Breast epithelium (tissue), 4 donors: ENCODE measurements at places on chromosomes 2 and 18. TPM values are rescaled to one million over a fixed set of nuclear protein-coding genes. Genes with fewer than 3 reads are reported as not detected.

Gene PTRHD1
- total RNA-seq = 19.3 TPM

Gene MDH1B
- 2.0 TPM for total RNA-seq

Gene VSNL1
- 0.80 TPM for total RNA-seq

Gene TUBA3E
- not detected for total RNA-seq

Gene DTNA
- total RNA-seq = 14.4 TPM

Gene SNRNP200
- 111 TPM for total RNA-seq

DNA sequence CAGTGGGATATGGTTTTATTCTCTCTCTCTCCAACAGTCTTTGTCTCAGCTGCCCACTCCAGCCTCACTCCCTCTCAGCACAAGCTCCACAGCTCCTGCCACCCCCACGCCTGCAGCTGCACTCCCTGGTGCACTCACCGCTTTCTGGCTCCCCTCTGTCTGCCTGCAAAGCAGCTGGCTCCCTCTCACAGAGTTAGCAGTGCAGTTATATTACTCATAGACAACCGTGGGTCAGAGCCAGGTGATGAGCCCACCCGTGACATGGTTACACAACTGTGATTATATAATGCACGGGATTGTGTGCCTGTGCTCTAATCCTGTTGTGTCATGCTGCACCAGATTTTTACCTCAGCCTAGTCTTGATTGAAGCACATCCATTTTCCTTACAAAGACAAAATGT is 276.9 kb upstream of the CHAC2 start:
- no peak for DNase-seq
- no peaks in the 10 kb centered on the region for H3K36me3 ChIP-seq
- H3K27me3 ChIP-seq = no peaks in the 10 kb centered on the region
- no peaks in the 10 kb centered on the region for H3K4me1 ChIP-seq
- no peak overlapping the region for H3K27ac ChIP-seq

DNA sequence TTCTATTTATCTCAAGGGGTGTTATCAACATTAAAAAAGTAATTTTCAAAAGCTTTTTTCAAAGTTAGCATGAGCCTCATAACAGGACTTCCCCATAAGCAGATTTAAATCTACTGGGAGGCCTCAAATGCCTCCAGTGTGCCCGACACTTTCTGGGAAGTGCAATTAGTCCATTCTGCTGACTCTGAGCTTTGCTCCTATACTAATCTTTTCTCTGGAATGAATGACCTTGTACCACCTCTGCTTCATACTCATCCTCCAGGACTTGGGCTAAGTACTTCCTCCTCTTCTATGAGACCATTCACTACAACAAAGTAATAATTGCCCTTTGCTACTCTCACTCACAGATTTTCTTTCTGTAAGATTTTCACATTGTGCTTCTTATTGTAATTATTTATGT is 111.1 kb downstream of the RIT2 start:
- no peaks in the 10 kb centered on the region for H3K27me3 ChIP-seq
- no peak for DNase-seq
- H3K4me3 ChIP-seq = no peak overlapping the region
- no peaks in the 10 kb centered on the region for H3K4me1 ChIP-seq
- H3K27ac ChIP-seq = no peak overlapping the region

GRCh38 chr2:126655500-126656430 is at the start of gene GYPC:
Gene GYPC (plus strand): TSS chr2:126656158. CDS start chr2:126656264, 106 bp downstream.
- peak within 1 kb of the TSS; percentile 74 for H3K4me3 ChIP-seq
- peak; percentile 78 for DNase-seq
- no peaks in the 10 kb centered on the region for H3K4me1 ChIP-seq
- H3K27me3 ChIP-seq = no peaks in the 10 kb centered on the region
- peak within 1 kb of the TSS; percentile 97 for H3K27ac ChIP-seq

GRCh38 chr18:577643-578375 is 2.4 kb upstream of the CETN1 start:
- H3K4me3 ChIP-seq = no peak overlapping the region
- no peaks in the 10 kb centered on the region for H3K4me1 ChIP-seq
- no peak overlapping the region for H3K27ac ChIP-seq
- H3K27me3 ChIP-seq = no peaks in the 10 kb centered on the region
- DNase-seq = no peak
- H3K36me3 ChIP-seq = no peaks in the 10 kb centered on the region

GRCh38 chr2:159971365-159972152 is 90.9 kb downstream of the PLA2R1 start:
- H3K4me3 ChIP-seq = no peak overlapping the region
- no peaks in the 10 kb centered on the region for H3K4me1 ChIP-seq
- no peak overlapping the region for H3K27ac ChIP-seq

- DNase-seq = peak; percentile 58
- H3K27me3 ChIP-seq = no peaks in the 10 kb centered on the region
Measured at GRCh38 chr18:34224423-34225217, at the start of gene NOL4. Gene NOL4 (minus strand): TSS chr18:34224913. CDS start chr18:34223253, 1,660 bp downstream.

DNA sequence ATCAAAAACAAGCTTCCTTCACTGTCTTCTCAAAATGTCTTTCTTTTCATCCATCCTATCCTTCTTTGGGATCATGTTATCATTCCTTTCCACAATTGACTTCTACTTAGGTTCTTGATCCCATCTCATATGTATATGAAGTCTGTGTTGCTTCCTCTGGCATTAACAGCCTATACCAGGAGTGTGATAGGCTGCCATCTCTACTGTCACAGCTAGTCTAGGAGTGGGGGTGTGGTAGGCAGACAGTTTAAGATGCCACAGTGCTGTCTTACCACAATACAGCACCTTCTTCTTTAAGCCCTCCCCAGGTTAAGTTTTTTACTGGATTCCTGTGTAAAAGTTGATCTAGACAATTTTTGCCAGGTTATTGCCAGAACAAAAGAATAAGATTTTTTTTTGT is 3.7 kb upstream of the HTR2B start:
- no peak overlapping the region for H3K4me3 ChIP-seq

GRCh38 chr2:171432969-171433762 is 624 bp downstream of the METTL8 start:
- no peaks in the 10 kb centered on the region for H3K27me3 ChIP-seq
- H3K4me3 ChIP-seq = peak overlapping the region; percentile 90
- H3K36me3 ChIP-seq = no peaks in the 10 kb centered on the region
- peak; percentile 53 for DNase-seq

DNA sequence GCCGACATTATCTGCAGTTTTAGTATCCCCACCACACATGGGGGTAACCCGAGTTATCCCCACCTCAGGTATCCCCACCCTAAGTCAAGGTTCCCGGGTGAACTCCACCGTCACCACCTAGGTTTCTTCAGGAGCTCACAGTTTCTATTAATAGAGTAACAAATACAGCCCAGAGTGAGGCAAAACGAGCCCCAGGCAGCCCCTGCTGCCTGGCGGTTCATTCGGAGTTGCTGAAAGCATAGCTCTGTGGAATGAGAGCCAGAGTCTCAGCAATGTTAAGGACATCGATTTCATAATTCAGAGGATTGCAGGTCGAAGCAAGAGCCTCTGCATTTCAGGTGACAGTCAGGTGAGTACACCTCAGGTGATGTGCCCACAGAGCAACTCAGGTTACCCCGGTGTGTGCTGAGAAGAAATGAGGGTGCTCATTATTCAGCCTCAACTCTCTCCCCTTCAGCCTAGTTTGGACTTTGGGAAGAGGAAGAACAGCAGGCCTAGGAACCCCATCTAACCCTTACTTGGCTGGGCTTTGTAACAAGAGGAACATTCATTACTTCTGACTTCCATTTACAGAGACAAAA is 10.7 kb downstream of the SATB2 start:
- no peaks in the 10 kb centered on the region for H3K36me3 ChIP-seq
- H3K4me3 ChIP-seq = no peak overlapping the region
- no peaks in the 10 kb centered on the region for H3K27me3 ChIP-seq

DNA sequence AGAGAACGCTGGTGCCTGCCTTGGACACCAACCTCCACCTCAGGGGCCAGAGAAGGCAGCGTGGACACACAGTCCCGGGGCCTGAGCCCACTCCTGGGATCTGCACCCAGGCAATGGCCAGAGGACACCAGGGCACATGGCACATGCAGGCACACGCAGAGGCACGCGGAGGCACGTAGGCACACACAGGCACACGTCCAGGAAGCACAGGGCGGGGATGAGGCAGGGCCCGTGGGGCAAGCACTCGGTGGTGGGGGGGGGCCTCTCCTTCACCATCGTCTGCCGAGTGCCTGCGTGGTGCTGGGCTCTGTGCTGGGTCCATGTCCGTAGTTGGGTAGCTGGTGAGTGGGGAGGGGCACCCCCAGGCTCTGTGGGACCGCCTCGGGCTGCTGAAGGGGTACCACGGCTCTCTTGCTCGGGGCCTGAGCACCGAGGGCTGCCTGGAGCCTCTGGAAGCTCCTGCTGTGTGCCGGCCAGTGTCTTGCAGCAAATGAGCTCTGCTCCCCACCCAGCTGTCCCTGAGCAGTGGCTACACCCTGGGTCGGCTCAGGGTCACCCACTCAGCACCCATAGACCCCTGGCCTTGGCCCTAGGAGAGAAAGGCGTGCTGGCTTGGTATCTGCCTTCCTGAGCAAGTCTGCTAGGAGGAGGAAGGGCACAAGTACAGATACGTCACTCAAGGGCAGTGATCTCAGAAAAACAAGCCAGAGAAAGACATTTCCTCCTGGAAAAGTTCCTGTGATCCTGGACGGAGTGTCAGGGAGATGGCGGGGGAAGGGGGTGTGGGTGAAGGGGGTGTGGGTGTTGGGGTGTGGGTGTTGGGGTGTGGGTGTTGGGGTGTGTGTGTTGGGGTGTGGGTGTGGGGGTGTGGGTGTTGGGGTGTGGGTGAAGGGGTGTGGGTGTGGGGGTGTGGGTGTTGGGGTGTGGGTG is 26.4 kb downstream of the RTP5 start:
- H3K36me3 ChIP-seq = no peaks in the 10 kb centered on the region
- DNase-seq = peak; percentile 40
- H3K27ac ChIP-seq = peak overlapping the region; percentile 67
- no peak overlapping the region for H3K4me3 ChIP-seq

GRCh38 chr2:58099096-58099769 is 52.6 kb downstream of the VRK2 start:
- no peaks in the 10 kb centered on the region for H3K36me3 ChIP-seq
- no peak for DNase-seq
- no peaks in the 10 kb centered on the region for H3K4me1 ChIP-seq
- no peaks in the 10 kb centered on the region for H3K27me3 ChIP-seq

DNA sequence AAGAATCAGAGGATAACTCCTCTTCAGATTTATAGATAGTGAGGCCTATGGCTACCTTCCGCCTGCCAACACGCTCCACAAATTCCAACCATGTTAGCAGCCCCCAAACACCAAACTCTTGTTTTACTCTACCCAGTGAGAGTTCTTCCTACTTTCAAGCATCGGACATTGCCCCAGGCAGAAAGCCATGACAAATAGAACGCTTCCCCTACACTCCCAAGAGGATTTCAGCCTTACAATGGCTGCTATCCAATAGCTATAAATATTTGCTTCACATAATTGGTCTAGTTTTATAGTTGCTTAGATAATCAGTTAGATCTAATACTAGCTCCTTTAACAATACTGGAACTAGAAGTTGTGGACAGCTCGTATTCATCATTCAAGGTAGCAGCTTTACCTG is 503.4 kb upstream of the VRK2 start:
- H3K36me3 ChIP-seq = no peaks in the 10 kb centered on the region
- H3K4me1 ChIP-seq = no peaks in the 10 kb centered on the region
- H3K27ac ChIP-seq = no peak overlapping the region
- no peaks in the 10 kb centered on the region for H3K27me3 ChIP-seq

GRCh38 chr2:20135631-20136050 is 84.2 kb upstream of the LAPTM4A start:
- H3K27me3 ChIP-seq = no peaks in the 10 kb centered on the region
- peak; percentile 66 for DNase-seq
- H3K4me1 ChIP-seq = no peaks in the 10 kb centered on the region
- H3K27ac ChIP-seq = no peak overlapping the region
- H3K36me3 ChIP-seq = no peaks in the 10 kb centered on the region
- H3K4me3 ChIP-seq = no peak overlapping the region

DNA sequence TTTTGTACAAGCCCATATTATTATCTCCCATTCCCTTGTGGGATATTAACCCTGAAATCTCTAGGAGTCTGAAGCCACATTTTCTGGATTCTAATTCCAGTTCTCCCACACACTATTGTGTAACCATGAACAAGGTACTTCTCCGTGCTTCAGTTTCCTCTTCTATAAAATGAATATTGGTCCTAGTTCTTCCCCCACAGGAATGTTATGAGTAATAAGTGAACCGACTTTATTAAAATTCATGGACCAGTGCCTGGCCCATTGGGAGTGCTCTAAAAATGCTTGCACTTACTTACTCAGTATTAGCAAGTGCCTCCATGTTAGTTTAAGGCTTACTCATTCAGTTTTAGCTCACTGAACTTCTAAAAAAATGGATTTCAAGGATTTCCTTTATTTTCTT is 1.4 kb upstream of the ACMSD start:
- H3K36me3 ChIP-seq = no peaks in the 10 kb centered on the region
- no peak for DNase-seq
- H3K27ac ChIP-seq = no peak overlapping the region
- H3K4me3 ChIP-seq = no peak overlapping the region
- no peaks in the 10 kb centered on the region for H3K27me3 ChIP-seq

GRCh38 chr2:209666296-209666695 is 105.3 kb upstream of the UNC80 start:
- H3K27me3 ChIP-seq = no peaks in the 10 kb centered on the region
- H3K36me3 ChIP-seq = no peaks in the 10 kb centered on the region
